Right renal pelvis (tissue), 4 donors: ENCODE measurements at places on chromosomes 13 and 19. TPM values are rescaled to one million over a fixed set of nuclear protein-coding genes. Genes with fewer than 3 reads are reported as not detected.
A peak's percentile ranks its signal among the peaks of the same experiment; 100 is the strongest.

The ZNF541 gene
- 0.19 TPM for polyA plus RNA-seq

The ZNF880 gene
- 23.9 TPM for polyA plus RNA-seq

The GJB6 gene
- 4.6 TPM for polyA plus RNA-seq

The CC2D1A gene
- 23.9 TPM for polyA plus RNA-seq

GRCh38 chr13:28129911-28130693, 8.2 kb upstream of the PAN3 start:
- DNase-seq, result no peak

GRCh38 chr13:46355901-46356590, 31.0 kb downstream of the RUBCNL start:
- DNase-seq, result no peak

DNA sequence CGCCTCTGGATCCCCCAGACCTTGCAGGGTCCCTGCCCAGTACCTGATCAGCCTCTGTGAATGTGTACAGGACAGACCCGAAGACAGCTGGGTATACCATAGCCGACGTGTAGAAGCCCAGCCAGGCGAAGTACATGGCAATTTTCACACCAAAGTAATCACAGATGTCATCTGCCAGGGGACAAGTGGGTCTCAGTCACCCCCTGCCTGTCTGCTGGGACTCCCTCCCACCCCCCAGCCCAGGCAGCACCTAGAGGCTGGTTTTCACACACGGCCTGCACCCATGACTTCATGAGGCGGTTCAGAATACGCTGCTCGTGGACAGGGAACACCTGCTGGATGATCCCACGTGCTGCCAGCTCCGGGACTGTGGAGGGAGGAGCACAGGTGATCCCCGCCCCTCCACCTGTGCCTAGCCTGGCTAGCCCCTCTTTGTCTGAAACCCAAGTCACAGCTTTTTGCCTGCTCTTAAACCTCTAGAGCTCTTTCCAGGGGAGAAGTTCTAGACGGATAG, 3.6 kb downstream of the ANO8 start:
- DNase-seq, result no peak

- no peak for DNase-seq
These were observed 16.0 kb upstream of the EIF3G start for GRCh38 chr19:10135551-10136334.

DNA sequence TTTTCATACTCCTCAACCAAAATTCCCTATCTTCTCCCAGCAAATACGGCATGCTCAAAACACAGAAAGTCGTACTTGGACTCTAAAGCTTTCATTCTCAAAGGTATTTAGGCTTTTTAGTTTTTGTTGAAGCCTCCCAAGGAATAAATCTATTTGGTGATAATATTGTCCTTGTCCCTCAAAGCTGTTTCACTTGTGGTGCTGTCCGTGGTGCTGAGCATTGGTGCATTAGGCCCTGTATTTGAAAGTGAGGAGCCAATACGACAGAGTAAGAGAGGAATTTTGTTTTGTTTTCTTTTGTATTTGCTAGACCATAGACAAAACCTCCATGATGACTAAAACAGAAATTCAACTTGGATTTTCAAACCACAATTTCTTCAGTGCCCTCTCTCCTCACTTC, 3.2 kb upstream of the LGALS13 start:
- peak; percentile 45 for DNase-seq

- no peak for DNase-seq
These were observed 907 bp downstream of the KDELR1 start for GRCh38 chr19:48390188-48391099.

- DNase-seq, result no peak
These were observed 1.8 kb downstream of the DBP start for GRCh38 chr19:48635263-48635965.

GRCh38 chr19:21256722-21257121, 72.5 kb downstream of the ZNF708 start:
- DNase-seq, result no peak

DNA sequence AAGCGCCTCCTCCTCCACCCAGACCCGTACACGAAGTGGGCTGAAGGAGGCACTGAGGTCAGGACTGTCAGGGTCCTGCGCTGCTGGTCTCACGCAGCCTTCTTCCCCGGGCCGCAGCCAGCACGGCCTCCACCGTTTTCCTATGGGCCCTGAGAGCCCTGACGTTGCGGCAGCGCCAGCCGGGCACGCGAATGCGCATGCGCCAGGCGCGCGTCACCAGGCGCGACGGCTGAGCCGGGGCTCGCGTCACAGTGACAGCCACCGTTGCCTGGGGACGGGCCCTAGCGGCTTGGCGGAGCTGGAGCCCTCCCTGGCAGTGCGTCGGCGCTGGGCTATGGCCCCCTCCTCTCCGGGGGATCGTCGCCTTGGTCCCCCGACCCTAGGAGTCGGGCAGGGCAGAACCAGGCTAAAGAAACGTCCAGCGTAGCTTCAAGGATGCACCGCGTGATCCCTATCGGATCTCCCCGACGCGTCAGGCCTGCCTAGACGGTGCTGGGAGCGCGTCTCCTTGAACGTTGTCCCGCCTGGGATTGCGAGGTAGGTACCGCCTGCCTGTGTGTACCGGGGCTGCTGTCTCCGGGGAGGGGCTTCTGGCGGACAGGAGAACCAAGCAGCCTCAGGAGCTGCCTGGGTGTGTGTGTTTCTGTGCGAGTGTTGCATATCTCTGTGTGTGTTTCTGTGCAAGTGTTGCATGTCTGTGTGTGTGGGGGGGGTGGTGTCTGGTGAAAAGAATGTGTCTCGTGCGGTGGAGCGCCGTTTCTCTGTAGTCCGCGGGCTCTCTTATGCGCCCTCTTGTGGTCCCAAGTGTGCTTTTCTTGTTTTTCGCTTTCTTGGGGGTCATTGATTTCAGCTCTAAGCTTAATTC, 43.2 kb downstream of the ZNF571 start:
- DNase-seq, result peak; percentile 65

DNA sequence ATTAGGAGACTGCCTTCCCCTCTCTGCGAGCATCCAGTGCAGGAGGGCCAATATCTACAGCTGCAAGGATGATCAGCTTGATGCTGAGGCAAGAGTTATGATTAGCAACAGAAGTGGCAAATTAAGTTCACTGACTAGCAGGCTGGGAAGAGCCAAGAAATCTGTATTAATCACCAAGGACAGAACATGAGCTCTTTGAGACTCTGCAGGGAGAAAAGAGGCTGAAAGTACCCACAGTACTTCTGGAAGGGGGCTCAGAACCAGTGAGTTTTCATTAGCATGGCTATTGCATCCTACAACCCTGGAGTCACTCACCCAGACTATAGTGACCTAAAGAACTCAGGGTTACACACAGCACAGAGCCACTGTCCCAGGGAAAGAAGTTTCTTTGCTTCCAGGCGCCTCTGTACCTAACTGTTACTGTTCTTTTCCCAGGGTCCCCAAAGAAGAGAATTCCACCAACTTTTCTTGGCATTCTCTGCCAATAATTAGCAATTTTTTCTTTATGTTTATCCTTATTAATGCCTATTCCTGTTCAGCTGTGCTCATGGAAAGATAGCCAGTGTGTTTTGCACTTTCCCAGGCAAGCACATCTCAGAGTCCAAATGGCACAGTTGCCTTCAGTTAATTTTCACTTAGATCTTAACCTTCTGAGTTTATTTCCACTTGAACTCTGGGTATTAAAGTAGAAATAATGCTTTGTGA, 25.8 kb upstream of the MEDAG start:
- DNase-seq, result no peak
